ENCODE measurements at places on chromosomes 7 and 10.

GRCh38 chr10:16381083-16381482 is 55.7 kb upstream of the PTER start:
- no peak for DNase-seq

DNA sequence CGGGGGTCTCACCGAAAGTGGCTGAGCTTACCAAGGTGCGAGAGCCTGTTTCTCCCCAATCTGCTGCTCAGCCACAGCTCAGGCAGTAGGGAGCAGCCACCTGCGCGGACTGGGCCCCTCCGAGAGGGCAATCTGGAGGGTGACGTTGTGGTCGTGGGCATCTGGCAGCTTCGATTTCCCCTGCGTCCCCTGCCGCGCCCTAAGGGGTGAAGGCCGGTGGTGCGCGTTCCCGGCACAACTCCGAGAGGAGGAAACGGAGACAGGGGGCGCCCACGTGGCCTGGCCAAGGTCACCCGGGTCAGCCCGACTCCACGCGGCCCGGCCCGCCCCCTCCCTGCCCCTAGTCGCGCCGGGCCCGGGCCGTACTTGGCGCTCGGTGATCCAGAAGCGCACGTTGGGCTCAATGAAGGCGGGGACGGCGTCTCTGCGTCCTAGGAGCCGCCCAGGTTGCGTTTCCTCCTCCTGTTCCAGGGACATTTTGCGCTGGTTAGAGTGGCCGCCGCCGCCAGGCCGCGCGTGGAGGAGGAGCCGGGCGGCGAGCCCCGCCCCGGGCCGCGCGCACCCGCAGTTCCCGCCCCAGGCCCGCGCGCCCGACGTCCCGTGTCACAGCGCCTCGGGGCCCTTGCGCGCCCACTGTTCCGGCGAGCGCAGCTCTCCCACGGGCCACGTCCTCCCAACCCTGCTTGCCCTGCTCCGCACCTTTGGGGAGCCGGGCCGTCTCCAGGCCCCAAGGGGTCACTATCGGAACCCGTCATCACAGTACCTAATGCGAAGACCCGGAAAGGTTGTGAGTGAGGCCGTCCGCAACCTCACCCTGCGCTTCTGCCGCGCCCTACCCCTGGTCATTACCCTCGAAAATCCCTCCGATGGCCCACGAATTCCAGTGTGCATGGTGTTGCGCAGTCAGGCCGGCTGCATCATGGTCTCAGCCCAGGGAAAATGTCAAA is at the start of gene SFXN4:
Gene SFXN4, minus strand, starts transcription at position 544 of the 947 bp plus-strand sequence. Its CDS starts 67 bp downstream, at position 477.
- peak; percentile 82 for DNase-seq

DNA sequence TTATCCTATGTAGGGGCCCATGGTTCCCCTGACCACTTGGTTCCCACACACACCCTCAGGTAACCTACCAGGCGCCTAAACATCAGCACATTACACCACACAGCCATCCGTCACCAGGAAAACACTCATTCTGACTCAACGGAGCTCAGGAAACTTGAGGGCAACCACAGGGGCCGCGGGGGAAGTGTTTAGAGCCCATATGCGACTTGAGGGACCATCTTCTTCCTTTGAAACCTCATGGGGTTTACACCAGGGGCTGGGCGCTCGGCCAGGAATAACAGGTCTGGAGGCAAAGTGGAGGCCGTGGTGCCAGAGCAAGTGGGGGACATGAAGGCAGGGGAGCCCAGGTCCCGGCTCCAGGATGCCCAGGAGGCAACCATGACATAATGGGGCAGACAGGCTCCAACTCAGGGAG is 1.5 kb downstream of the STX1A start:
- no peak for DNase-seq

GRCh38 chr7:23373151-23374004 is 74.2 kb downstream of the MALSU1 start:
- no peak for DNase-seq

DNA sequence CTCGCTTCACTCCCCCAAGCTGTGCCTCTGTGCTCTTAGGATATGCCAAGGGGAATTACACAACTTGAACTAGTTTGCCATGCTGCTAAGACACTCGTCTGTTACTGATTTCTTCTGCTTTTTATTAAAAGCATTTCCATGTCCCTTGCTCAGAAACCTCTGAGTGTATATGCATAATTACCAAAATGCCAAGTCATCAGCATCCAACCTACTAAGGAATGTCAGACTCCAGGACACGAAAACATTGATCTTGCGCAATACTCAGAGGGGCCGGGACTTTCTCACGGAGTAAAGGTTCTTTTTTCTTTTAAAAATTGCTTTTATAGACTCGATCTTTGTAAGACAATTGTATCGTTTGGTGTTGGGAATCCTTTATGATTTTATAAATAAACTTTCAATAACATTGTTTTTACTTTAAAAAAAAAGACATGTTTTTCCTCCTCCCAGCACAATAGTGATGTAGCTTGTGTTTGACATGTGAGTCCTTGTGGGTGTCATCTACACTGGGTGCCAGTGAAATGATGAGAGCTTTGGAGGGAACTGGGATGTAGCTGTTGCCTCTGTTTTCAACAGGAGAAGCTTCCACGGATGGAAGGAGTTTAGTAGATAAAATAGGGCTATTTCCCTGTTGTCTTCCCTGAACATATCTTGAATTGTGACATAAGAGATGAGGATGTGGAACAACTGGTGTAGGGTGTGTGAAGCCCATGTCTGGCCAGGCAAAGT is 43.6 kb downstream of the CNNM1 start:
- DNase-seq: no peak

DNA sequence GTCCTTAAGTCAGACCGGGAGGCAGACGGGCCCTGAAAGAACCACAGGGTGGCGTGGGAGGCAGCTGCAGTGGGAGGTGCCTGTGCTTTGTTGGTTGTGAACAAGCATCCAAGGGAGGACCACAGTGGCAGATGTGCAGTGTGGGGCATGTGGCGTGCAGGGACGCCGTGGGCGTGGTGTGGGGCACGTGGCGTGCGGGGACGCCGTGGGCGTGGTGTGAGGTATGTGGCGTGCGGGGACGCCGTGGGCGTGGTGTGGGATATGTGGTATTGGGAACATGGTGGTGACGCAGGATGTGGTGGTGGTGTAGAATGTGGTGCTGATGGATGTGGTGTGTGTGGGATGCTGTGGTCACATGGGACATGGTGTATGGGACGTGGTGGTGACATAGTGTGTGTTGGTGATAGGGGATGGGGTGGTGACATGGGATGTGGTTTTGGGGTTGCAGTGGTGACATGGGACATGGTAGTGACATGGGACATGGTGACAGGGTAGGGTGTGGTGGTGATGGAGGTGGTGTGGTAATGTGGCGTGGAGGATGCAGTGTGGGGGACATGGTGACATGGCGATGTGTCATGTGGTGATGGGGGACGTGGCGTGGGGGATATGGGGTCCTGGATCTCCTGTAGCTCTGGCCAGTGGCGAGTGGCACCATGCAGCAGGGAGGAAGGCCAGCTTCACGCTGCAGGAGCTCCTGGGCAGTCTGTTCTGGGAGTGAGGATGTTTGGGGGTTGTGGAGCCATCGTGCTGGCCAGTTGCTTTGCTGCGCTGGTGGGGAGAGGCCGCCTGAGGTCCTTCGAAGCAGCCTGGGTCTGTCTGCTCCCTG is 78.8 kb downstream of the INPP5A start:
- no peak for DNase-seq

GRCh38 chr7:27890205-27890849 is 150.4 kb downstream of the TAX1BP1 start:
- no peak for DNase-seq

- DNase-seq: no peak
These were observed 2.2 kb upstream of the AFAP1L2 start for GRCh38 chr10:114406455-114406854.

DNA sequence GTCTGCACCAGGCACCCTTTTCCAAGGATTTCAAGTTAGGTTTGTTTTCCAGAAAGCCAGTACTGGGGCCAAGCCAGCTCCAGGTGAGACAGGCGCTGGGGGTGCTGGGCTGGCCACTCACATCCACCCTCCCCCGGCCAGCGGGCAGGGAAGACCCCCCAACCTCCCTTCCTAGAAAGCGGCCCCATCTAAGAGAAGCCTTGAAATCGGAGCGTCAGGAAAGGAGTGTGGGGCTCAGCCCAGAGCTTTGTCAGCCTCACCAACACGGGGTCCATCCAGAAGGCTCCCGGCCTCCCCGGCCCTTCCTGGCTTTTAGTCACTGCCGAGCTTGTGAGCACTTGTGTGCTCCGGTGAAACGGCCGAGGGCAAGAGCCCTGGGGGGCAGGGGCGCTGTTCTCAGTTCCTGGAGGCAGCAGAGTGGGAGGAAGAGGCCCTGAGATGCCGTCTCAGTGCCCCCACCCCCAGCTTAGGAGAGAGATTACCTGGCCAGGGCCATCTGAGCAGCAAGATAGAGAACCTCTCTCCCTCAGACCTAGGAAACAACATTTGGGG is 39.6 kb downstream of the PDGFA start:
- DNase-seq: peak; percentile 69

- no peak for DNase-seq
These were observed 215.1 kb upstream of the FRMD4A start for GRCh38 chr10:14545827-14546226.

DNA sequence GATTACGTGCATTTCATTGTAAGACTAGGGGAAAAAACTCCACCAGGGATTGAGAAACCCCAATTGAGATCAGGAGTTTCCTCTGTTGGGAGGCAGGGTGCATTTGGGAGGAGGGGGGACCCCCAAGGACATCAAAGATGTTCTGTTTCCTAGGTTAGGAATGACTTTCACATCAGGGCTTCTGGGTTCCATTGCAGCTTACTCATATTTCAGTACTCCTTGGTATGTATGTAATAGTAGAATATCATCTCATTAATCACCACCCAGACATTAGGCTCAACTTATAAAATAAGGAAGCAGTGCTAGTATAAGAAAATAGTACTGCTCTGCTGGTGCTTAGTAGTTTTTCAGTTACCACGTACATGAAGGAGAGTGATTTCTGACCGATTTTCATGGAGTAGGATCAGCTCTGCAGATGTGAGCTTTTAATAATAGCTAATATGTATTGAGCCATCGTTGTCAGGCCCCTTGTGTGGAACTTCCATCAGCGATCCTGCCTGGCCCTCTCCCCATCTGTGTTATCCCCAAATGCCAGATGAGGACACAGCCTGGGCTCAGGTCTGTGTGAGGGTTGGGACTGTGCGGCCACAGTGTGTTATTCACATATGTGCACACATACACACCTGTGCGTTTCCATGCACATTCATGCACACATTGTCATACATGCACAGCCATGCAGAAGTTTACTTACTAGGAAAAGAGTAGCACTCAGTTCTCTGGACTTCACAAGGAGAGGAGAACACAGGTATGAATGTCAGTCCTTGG is 23.5 kb downstream of the UPP1 start:
- DNase-seq: no peak

Measured in WERI-Rb-1 (cell line).